Melanocyte of skin (primary cell): ENCODE measurements at places on chromosomes 3 and 15. TPM values are rescaled to one million over a fixed set of nuclear protein-coding genes. Genes with fewer than 3 reads are reported as not detected.

EXD1 gene
- total RNA-seq, result not detected in 2 replicates

IMP3 gene
- 139 and 164 TPM in 2 replicates for total RNA-seq

TGM5 gene
- 0.15 TPM in 1 of 2 replicates, not detected in the other for total RNA-seq

HERC2 gene
- total RNA-seq, result 86.3 and 90.2 TPM in 2 replicates

SI gene
- total RNA-seq, result not detected in 2 replicates

TF gene
- 0.36 and 1.0 TPM in 2 replicates for total RNA-seq

ANKRD28 gene
- total RNA-seq, result 221 and 351 TPM in 2 replicates

LARP6 gene
- total RNA-seq, result 1.7 and 8.0 TPM in 2 replicates

ITIH1 gene
- total RNA-seq, result not detected in 2 replicates

CLDN11 gene
- total RNA-seq, result 0.62 and 1.7 TPM in 2 replicates

CP gene
- 0.46 TPM in 1 of 2 replicates, not detected in the other for total RNA-seq

ETV5 gene
- total RNA-seq, result 158 and 175 TPM in 2 replicates

SQOR gene
- 34.5 and 40.6 TPM in 2 replicates for total RNA-seq

TRAT1 gene
- total RNA-seq, result not detected in 2 replicates

ZNF619 gene
- 5.2 and 9.5 TPM in 2 replicates for total RNA-seq

LCTL gene
- total RNA-seq, result 2.3 and 3.2 TPM in 2 replicates

CPNE4 gene
- total RNA-seq, result not detected in 2 replicates

DPH6 gene
- 15.0 and 15.6 TPM in 2 replicates for total RNA-seq
